ENCODE measurements at places on chromosomes 13 and 19.

GRCh38 chr13:102715447-102715846, 20.6 kb upstream of the METTL21C start:
- DNase-seq, result no peak

DNA sequence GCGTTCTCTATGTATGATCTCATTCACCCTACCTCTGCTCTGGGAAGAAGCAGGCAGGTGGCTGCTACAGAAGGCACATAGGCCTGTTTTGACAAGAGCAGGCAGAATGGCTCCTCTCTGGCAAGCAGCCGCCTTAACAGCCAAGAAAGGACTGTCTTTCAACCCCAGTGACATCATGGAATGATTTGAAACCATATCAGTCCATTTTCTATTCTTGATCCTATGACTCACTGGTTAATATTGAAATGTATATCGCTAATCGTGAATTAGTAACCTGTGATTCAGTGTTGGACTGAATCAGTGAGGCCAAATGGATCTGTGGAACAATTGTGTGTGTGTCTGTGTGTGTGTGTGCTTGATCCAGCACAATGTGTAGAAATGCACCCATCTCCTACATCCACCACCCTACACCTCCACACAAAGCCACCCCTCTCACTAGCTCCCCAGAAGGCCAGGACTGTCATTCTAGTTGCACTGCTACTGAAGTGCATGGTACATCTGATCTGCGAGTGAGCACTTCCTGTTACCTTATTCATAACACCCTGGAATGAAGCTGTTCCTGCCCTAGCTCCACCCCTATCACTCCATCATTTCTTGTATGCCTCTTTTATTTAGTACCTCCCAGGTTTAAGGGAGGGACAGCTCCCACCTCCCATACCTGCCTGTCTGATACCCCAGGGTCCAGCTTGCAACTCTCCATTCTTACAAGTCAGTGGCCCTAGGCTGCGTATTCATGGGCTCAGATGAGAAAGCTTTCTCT, 460.0 kb downstream of the FOXO1 start:
- DNase-seq, result no peak

DNA sequence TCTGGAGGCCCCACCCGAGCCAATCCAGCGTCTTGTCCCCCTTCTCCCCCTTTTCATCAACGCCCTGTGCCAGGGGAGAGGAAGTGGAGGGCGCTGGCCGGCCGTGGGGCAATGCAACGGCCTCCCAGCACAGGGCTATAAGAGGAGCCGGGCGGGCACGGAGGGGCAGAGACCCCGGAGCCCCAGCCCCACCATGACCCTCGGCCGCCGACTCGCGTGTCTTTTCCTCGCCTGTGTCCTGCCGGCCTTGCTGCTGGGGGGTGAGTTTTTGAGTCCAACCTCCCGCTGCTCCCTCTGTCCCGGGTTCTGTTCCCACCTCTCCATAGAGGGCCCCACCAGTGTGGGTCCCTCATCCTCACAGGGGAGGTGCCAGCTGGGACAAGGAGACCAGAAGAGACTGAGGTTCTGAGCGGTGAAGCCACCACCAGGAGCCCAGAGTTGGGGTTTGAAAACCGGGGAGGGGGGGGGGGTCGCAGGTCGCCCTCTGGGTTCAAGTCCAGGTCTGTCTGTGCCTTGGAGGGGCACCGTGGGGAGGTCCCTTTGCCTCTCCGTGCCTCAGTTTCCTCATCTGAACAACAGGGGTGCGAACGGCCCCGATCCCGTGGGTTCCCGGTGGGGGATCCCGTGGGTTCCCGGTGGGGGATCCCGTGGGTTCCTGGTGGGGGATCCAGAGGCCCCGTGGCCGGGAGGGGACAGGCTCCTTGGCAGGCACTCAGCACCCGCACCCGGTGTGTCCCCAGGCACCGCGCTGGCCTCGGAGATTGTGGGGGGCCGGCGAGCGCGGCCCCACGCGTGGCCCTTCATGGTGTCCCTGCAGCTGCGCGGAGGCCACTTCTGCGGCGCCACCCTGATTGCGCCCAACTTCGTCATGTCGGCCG, at the start of gene ELANE:
TSS of gene ELANE (plus strand) at position 168 of the 878 bp plus-strand sequence. CDS start at position 194, 26 bp downstream.
- DNase-seq, result no peak

GRCh38 chr19:44752123-44752815, 3.8 kb downstream of the BCL3 start:
- DNase-seq, result no peak

- no peak for DNase-seq
Measured at GRCh38 chr19:3625996-3626472, 556 bp downstream of the CACTIN start.

DNA sequence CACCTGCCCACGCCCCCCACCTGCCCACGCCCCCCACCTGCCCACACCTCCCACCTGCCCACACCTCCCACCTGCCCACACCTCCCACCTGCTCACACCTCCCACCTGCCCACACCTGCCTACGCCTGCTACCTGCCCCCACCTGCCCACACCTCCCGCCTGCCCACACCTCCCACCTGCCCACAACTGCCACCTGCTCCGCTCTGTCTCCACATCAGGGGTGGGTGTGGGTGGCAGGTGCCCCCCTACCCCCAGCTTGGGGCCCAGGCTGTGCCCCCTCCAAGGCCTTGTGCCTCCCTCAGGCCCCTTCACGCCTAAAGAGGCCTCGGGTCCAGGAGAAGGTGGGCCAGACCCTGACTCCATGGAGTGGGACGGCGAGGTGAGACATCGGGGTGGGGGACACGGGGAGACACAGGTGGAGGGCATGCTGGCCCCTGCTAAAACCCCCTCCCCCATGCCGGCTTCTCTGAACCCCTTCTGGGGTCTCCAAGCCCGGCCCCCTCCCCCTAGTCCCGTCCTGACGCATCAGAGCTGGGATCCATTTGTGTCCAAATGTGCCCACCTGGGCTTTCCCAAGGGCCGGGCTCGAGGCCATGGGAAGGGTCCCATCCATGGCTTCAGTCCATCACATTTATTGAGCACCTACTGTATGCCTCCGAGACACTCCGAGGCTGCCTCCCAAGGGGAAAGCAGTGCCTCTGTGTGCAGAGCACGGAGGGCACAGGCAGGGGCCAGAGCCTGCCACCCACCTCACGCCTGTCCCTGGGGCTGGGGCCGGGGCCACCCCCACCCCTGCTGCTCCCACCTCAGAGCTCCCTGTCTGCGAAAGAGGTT, 4.9 kb downstream of the PLK5 start:
- no peak for DNase-seq

DNA sequence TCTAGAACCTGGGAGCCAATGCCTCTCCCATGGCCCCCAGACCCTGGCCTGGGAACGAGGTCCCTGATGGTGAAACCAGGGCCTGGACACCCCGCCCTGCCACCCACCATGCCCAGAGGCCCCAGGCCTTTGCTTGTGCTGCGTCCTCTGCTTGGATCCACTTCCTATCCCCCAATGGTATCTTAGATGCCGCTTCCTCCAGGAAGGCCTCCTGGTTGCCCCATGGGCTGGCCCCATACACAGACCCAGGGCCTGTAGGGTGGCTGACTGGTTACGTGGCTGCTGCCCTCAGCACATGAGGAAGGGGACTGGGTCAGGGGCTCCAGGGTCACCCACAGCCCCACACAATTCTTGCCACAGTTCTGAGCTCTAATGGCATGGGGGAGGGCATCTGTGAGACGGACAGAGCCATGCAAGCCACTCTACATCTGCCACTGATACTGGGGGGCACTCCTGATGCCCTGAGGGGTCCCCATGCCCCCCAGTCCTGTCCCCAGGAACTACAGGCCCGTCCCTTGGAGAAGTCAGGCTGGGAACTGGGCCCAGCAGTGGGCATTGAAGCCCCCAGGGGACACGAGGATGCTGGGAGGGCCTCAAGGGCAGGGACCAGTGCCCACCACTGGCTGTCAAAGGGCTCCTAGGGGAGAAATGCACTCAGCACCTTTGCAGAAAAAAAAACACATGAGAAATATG, 5.0 kb downstream of the RPL36 start:
- no peak for DNase-seq

- DNase-seq, result no peak
Measured at GRCh38 chr13:27926644-27927434, 7.0 kb downstream of the PDX1 start.

GRCh38 chr13:111899714-111900389, 167.1 kb upstream of the SOX1 start:
- DNase-seq, result no peak

GRCh38 chr19:1011831-1012333, 9.0 kb downstream of the TMEM259 start:
- no peak for DNase-seq

- no peak for DNase-seq
Measured at GRCh38 chr13:24145240-24145639, 15.3 kb upstream of the SPATA13 start.

GRCh38 chr13:53050151-53050550, 21.5 kb downstream of the OLFM4 start:
- DNase-seq, result no peak

- DNase-seq, result no peak
Measured at GRCh38 chr19:17455308-17456123, 5.2 kb downstream of the NXNL1 start.

GRCh38 chr13:112941349-112941748, 27.7 kb upstream of the MCF2L start:
- no peak for DNase-seq

DNA sequence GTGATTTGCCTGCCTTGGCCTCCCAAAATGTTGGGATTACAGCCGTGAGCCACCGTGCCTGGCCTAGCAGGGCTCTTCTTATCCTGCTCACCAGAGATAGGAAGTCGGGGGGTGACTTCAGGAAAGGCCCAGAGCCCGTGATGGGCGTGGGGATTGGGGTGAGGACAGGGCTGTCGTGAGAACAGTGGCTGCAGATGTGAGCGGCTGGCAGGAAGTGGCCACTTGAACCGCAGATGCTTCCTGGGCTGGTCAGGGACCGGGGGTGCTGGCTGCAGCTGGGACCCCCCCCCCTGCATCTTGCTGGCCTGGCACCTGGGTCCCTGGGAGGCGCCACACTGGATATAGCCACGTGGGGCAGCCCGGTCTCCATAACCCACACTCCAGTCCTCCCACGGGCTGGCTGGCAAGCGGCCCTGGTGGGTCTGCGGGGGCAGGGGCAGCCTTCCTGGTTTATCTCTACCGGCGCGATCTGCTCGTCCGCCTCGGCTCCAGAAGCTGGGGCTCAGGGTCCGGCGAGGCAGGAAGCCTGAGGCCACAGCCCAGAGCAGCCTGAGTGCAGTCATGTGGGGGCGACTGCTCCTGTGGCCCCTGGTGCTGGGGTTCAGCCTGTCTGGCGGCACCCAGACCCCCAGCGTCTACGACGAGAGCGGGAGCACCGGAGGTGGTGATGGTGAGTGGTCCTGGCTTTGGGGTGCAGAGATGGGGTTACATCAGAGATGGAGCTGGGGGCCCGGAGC, at the start of gene F2RL3:
TSS of gene F2RL3 (plus strand) at position 371 of the 737 bp plus-strand sequence. CDS start at position 562, 191 bp downstream.
- no peak for DNase-seq

DNA sequence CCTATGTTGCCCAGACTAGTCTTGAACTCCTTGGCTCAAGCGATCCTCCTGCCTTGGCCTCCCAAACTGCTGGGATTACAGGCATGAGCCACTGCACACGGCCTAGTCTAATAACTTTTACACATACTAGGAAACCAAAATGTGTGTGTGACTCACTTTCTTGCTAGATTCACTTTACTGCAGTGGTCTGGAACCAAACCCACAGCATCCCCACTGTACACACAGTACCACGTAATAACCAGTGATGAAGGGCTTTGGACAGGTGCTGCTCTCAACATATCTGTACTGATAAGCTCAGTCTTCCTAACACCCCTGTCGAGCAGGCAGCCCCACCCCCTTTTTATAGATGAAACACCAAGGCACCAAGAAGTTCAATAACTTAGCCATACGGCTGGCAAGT, 5.1 kb downstream of the DNMT1 start:
- DNase-seq, result no peak

- no peak for DNase-seq
Measured at GRCh38 chr13:113510871-113511270, 20.4 kb upstream of the DCUN1D2 start.

DNA sequence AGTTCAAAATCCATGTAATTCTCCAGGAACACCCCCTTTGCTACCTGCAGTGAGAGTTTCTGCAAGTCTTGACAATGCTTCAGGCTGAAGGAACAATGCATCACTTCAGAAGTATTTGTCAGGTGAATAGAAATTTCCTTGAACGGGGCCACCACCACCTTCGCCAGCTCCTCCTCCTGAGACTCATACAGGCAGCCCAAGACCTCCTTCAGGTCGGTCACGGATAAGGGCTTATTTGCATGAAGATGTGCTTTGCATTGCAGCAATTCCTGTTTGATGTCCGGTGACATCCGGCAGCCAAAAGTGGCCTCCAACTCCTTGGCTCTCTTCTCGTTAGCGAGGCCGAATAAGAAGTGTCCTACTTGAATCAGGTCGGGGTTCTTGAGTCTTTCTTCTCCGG, 8.4 kb downstream of the NLRP7 start:
- no peak for DNase-seq

DNA sequence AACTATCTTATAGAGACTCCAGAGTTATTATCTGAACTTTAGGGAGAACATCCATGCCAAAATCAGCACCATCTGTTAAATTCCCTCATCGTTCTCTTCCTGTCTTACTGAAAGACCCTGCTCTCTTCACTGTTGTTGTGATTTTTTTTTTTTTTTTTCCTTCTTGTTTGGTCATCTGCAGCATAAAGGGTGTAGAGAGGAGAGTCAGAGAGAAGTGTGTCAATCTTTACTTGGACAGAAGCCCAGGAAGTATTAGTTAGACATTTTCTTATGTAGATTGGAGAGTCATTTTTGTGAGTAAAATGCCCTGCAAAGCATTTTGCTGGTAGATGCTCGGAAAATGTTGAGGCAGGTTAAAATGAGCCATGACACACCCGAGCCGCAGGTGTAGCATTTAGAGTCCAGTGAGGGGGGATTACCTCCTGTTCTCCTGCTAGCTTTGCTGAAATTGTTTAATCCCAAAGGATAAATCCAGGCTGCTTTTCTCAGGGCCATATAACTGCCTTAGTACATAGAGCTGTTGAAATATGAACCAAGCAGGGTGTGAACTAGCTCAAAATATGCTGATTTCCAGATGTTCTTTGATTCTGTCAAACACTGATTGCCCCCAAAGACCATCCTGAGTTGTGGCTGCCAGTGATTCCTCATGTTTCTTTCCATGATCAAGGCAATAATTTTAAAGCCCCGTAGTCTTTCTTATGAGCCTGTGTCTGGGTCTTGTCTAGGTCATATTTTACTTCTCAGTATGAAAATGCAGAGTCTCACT, 143.5 kb downstream of the DCT start:
- no peak for DNase-seq

- DNase-seq, result no peak
Measured at GRCh38 chr13:61095885-61096284, 319.8 kb downstream of the PCDH20 start.

- no peak for DNase-seq
Measured at GRCh38 chr19:36526581-36526980, 1.5 kb downstream of the ZNF260 start.
